ENCODE measurements at places on chromosomes 7 and 10.

DNA sequence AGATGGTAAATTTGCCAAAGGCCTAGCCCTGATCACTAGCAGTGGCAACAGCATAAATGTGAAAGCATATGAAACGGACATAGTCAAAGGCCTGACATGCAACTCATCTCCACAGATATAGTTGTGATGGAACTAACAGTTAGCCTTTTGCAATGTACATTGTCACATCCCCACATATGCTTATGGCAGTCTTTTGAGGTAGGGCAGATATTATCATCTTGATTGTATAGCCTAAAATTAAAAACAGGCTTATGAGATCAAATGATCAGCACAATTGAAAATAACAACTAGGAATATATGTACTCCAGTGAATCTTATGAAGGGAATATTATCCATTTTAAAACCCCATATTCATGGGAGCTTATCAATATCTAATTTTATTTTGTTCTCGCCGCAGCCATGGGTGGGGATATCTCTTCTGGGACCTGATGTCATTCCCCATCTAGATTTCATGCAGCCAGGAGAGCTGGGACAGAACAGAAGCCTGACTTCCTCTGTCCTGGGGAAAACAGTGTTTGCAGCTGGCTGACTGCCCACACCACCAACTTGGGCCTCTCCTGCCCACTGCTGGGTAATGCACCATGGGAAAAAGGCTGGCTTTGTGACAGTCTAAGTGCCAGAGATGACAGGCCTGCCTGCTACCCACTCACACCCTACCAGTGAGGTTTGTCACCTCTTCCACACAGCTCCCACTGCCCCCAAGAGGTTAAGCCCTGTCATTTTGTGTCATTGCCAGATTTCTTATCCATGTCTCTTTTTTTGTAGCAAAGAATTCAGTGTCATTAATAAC lies 180.2 kb upstream of the FZD1 start:
- DNase-seq: peak; percentile 13

- DNase-seq: peak; percentile 91
Measured at GRCh38 chr10:92240289-92241157, 50.4 kb downstream of the CPEB3 start.

- no peak for DNase-seq
Measured at GRCh38 chr7:111414374-111414773, 147.9 kb downstream of the IMMP2L start.

DNA sequence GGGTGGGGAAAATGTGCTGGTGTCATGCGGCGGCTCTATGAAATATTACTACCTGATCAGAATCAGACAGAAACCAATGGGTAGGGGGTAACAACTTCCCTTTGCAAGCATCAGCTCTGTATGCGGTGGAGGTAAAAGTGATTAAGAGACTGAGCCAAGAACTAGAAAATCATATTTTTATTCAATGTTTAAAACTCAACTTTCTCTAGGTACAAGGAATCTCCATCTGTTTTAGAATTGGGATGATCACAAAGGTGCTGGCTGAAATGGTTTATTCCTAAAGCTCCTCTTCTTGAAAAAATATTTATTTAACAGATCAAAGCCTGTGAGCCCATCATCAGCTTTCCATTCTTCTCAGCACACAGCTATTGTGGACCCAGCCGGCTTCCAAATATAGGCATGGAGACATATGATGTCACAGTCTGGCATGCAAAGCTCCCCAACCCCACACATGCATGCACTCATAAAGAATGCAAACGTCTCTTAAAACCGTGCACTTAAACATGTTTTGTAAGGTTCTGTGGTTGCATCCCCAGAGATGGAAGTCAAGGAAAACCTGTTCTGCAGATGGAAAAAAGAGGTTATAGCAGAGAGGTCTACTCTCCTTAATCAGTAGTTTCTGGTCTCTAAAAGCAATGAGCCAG lies 126.0 kb downstream of the SKIDA1 start:
- no peak for DNase-seq

- DNase-seq: no peak
Measured at GRCh38 chr7:123538897-123539296, 4.5 kb upstream of the IQUB start.

- DNase-seq: no peak
Measured at GRCh38 chr10:94122211-94122610, 128.5 kb downstream of the PLCE1 start.

DNA sequence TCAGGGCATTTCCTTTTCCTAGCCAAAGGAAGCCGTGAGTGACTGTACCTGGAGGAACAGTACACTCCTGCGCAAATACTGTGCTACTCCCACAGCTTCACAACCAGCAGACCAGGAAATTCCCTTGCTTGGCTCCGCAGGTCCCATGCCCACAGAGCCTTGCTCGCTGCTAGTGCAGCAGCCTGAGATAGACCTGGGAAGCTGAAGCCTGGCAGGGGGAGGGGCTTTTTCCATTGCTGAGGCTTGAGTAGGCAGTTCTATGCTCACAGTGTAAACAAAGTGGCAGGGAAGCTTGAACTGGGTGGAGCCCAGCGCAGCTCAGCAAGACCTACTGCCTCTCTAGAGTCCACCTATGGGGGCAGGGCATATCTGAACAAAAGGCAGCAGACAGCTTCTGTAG lies 291.2 kb downstream of the HGF start:
- no peak for DNase-seq

DNA sequence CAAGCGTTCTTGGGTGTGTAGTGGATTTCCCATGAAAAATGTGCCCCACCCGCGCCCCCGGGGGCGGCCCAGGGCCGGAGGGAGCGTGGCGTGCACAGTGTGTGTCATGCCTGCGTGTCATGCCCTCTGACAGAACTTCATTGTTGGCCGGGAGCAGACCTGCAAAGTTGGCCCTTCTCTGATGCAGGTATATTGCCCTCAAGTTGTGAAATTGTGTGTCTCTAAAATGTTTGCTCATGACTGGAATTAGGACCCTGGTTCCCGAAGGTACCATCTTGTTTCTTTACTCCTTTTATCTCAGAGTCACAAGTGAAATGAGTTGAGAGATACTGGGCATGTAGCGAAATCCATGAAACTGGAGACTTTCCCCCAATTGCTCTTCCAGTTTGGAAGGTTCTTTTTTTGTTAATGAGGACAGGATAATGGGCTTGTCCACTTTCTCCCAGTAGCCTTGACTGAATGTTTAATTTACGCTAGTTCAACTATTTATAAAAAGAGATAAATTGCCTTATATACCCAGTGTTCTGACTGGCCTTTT lies 26.2 kb downstream of the ADK start:
- peak; percentile 57 for DNase-seq

All from hematopoietic multipotent progenitor cell treated with erythropoietin and hydrocortisone succinate and interleukin-3 and kit ligand, for 4 days (in vitro differentiated cells).